ENCODE measurements at places on chromosomes 13 and 19.

- DNase-seq: no peak
Measured at GRCh38 chr13:33537676-33538075, 252.1 kb upstream of the STARD13 start.

GRCh38 chr13:41533266-41534052 is 76.1 kb downstream of the RGCC start:
- no peak for DNase-seq

DNA sequence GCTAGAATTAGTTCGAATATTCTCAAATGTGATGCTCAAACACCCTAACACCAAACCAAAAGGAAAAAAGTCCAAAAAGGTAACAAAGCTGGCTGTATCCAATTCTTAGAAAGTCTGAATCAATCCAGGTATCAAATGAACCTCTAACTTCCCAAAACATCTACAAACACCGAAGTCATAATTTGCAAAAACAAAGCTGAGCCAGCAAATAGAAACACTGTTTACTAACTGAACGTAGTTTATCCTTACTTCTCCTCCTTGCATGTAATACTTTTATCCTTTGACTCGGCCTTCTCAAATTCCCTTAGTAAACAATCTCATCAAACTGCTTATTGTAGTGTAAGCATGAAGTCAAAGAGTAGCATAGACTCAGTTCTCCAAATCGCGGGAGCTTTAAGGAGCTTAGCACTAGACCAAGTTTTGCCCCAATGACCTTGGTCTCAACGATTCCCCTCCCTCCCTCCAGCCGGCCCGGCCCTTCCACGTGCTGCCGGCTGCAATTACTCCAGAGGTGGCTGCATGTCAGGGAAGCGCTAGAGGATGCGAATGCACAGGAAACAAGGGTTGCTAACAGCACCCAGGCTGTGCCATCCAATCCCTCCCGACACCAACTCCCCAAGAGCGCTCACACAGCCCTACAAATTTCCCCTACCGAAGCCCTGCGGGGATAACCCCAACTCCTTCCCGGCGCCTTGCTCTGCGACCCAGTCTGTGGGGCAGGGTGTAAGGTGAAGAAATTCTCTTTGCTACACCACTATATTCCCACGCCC is 693 bp downstream of the XPO4 start:
- peak; percentile 51 for DNase-seq

GRCh38 chr13:38641164-38641948 is 45.5 kb upstream of the FREM2 start:
- DNase-seq: no peak

DNA sequence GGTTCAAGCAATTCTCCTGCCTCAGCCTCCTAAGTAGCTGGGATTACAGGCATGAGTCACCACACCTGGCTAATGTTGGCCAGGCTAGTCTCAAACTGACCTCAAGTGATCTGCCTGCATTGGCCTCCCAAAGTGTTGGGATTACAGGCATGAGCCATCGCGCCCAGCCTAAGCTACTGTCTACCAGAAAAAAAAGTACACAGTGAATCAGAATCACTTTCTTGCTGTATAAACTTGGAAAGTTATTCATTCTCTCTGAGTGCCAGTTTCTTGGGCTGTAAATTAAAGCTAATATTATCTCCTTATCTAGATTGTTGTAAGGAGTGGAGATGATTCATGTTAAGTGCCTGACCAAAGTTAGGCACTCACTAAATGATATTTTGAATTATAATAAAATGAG is 242.8 kb downstream of the ENOX1 start:
- no peak for DNase-seq

DNA sequence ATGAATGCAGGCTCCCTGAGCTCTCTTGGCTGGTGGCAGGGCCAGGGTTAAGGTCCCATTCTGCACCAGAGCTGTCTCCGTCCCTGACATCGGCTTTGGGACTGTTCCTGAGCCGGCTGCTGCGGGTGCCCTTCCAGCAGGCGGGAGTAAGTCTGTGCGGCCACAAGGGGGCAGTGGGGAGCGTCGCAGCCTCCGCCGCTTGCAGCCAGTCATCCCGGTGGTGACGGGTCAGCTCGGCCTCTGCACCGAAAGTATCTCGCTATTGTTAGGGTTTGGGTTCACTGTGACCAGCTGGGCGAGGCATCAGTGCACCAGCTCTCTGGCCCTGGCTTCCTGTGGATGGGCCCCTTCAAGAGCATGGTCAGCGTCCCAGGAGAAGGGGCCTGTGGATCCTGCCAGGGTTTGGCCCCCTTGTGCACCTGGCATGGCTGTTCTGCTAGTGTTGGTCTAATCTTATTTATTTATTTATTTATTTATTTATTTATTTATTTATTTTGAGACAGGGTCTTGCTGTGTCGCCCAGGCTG is 15.1 kb downstream of the NDUFB7 start:
- peak; percentile 84 for DNase-seq

Measured in activated CD4-positive, CD25-positive, alpha-beta regulatory T cell treated with anti-CD3 and anti-CD28 coated beads, Interleukin-2, amount 50 U/mL, for 72 hours (primary cell).